AG10803 (cell line): ENCODE measurements at places on chromosomes 6 and 20.

GRCh38 chr20:59923514-59923913 is 9.9 kb downstream of the SYCP2 start:
- DNase-seq = no peak

DNA sequence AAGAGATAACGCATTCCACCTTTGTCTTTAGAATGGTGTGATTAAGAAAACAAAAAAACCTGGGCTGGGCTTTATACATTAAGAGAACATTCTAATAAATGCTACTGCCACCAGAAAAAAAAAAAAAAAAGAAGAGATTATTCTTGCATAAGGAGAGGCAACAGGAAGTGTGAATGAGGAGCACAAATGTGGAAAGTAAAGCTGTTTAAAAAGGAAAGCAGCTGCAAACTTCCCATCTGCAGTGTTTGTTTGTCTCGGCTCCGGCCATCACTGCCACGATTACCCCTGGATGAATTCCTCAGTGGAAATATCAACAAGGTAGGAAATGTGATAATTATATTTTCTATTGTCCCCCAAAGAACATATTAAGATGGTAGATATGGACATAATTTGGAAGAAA is 223.9 kb downstream of the PHF3 start:
- no peak for DNase-seq

GRCh38 chr20:40863355-40863919 is 165.2 kb upstream of the TOP1 start:
- no peak for DNase-seq

DNA sequence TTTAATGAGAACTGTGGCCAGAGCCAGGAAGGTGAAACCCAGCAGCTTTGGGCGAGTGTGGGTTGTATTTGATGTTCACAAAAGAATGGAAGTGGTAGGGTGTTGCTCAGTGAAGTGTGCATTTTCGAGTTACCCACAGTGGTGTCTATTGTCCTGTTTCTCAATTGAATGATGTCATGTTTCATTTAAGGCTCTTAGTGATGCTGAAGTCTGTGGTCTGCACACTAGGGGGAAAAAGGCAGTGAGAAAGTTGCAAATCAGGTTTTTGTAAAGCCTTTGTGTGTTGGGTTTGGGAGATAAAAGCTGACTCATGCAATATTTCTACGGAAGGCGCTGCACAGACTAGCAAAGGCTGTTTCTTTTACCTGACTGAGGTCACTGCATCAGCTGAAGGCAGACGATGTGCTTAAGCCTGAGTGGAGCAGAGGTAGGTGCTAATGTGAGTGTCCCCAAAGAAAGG is 121.1 kb downstream of the PLEKHG1 start:
- peak; percentile 16 for DNase-seq

DNA sequence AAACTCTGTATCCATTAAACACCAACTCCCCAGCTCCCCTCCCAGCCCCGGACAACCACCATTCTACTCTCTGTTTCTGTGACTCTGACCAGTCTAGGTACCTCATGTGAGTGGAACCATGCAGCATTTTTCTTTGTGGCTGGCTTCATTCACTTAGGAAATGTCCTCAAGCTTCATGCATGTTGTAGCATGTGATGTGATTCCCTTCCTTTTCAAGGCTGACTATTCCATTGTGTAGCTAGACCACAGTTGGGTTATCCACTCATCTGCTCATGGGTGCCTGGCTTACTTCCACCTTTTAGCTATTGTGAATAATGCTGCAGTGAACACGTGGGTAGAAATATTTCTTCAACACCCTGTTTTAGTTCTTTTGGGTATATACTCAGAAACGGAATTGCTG is 8.8 kb upstream of the BPHL start:
- no peak for DNase-seq

GRCh38 chr6:144581812-144582537 is 296.8 kb downstream of the UTRN start:
- DNase-seq = no peak

- peak; percentile 12 for DNase-seq
These were observed 98.8 kb downstream of the ASXL1 start for GRCh38 chr20:32456869-32457478.

GRCh38 chr6:39812496-39812852 is 20.3 kb downstream of the DAAM2 start:
- DNase-seq = no peak

GRCh38 chr6:138800377-138801150 is 4.7 kb downstream of the ECT2L start:
- no peak for DNase-seq

DNA sequence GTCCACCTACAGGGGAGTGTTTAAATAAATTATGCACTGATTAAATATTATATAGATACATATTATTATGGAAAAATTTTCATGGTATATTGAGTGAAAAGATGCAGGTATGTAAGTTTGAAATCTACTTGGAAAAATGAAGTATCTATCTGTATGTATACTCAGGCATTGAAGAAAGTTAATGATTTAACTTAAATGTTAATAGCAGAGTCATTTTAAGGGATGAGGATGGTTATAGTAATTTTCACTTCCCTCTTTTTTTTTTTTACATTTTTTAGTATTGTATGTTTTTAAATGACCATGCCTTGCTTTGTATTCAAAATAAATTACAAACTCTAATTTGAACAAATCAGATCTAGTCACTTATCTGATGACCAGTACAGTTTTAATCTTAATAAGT is 43.2 kb upstream of the NOTCH4 start:
- DNase-seq = no peak

DNA sequence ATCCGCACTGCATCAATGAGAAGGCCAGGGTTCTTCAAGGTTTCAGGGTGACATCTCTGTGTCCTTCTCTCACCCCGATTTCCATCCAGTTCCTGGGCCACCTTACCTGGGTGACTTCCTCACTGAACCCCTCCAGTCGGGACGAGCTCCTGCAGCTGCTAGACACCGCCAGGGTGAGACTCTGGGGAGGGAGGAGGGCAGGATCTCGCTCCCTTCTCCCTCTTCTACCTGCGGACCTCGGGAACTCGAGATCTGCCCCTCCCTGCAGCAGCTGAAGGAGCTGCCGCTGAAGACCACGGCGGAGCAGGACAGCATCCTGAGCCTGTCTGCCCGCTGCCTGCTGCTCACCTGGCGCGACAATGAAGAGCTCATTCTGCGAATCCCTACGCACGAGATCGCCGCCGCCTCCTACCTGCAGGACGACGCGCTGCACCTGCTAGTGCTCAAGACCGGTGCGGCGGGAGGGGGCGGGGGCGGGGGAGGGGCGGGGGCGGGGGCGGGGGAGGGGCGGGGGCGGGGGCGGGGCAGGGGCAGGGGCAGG is 7.5 kb downstream of the CCM2L start:
- DNase-seq = no peak

GRCh38 chr6:166904101-166904746 is 52.1 kb downstream of the RNASET2 start:
- no peak for DNase-seq

GRCh38 chr20:1775117-1775516 is 117.5 kb upstream of the SIRPG start:
- peak; percentile 53 for DNase-seq

DNA sequence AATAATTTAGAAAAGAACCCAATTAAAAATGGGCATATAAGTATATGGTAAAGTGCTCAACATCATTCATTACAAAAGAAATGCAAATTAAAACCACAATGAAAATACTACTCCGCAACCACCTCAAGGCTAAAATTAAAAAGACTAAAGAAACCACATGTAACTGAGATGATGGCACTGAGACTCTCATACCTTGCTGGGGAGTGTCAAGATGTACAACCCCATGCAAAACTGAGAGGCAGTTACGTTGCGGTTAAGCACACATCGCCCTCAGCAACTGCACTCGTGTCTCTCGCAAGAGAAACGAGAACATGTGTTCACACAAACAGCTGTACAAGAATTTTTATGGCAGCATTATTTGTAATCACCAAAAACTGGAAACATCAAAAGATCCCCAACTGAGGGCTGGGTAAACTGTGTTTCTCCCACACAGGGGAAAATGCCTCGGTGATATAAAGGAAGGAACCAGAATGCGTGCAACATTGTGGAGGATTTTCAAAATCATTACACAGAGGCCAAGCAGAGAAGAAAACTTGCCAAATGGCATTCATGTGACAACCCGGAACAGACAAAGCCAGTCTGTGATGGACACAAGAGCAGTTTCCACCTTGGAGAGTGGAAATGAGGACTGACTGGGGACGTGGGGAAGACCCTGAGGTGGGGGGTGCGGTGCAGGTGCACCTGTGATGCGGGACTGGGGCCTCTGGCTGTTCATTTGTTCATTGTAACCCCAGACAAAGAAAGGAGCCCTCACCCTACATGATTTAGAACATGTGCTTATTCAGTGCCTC is 144.9 kb downstream of the WDR27 start:
- peak; percentile 17 for DNase-seq

DNA sequence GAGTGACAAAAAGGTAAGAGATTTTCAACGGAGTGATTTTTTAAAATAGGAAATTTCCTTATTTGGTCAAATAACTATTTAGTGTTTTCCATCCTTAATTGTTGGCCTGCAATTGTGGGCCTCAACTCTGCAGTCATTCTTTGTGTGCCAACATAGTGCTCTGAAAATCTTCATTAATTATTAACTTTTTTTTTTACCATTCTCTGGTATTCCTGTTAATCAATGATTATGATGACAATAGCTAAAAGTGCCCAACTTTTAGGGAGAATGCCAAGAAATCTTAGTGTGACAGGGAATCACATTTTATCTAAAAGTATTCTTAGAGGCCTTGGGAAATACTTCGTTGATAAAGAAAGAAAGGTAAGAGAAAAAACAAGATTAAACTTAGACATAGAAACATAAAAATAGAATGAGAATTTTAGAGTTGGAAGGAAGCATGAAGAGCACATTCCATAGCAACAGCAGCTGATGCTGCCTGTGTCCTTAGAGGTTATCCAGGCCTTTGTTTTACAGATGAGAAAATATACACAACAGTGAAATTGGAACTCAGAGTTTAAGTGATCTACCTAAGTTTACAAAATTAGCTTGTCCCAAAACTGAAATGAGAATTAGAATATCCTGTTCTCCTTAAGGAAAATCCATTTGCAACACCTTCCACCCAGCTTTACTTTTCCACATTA is 1.2 kb downstream of the GPRC6A start:
- DNase-seq = no peak

DNA sequence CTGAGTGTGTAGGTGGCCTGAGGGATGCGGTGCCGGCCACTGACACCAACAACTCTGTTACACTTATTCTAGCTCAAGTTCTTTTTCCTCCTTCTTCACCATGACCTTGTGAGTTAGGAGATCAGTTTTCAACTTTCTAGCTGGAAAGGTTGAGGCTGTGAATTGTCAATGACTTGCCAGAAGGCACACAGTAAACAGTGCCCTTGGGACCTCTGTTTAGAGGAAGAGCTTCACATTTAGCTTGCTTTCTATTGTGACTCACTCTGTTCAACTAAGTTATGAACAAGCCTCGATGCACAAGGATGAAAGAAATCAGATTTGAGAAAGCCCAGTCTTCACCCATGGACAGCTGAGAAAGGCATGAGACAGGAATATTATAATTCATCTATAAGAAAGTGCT is 455.6 kb downstream of the MAFB start:
- no peak for DNase-seq

DNA sequence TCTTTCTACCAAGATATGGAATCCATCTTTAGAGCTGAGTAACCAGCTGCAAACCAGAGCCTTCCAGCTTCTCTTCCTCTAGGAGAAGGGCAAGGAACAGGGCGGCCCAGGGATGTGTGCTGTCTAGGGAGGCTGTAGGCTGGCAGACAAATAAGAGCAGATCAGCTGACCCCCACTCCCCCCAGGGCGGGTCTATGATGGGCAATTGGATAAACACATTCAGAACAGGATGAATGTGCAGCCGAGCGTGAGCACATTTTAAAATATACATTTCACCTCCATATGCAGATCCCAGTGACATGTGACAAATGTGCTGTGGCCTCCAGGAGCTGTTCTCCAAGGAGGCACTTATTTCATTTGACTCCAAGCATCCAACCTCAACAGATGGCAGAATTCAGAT is 580.1 kb downstream of the PTPRT start:
- no peak for DNase-seq

DNA sequence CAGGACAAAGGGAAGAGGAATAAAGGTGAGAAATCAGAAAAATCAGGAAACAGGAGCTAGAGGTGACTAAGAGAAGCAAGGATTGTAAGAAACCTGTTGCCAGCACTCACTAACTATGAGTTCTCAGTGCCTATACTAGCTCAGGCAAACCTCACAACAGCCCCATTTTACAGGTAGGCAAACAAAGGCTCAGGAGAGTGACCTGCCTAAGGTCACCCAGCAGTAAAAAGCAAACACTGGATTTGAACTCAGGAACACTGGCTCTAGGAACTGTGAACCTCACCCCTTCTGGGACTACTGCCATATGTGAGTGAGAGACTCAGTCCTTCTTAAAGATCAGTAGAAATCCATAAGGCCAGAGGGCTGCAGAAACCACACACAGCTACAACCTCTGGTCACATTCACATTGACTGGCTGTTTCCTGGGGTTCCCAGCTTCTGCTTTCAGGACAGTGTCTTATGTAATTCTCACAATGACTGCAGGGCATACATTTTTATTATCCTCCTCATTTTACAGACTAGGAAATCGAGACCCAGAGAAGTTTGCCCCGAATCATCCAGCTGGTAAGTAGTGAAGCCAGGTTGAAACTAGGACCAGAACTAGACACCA is 80.7 kb upstream of the MAFB start:
- no peak for DNase-seq

GRCh38 chr20:51639206-51639832 is 96.8 kb upstream of the NFATC2 start:
- peak; percentile 49 for DNase-seq

DNA sequence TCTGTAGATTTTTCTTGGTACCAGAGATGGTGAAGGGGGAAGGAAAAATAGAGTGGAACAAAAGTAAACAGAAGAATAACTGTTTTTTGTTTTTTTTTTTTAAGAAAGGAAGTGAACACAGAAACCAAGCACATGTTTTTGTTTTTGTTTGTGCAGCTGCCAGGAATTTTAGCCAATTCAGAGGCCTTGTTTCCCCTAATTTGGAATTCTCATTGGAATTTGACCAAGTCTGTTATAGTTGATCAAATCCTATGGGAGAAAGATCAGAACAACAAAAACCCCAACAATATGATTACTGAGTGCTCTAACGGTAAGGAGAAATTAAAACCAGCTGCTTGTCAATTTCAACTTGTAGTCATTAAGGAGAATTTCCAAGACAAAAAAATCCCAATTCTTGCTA is 18.2 kb upstream of the IL22RA2 start:
- peak; percentile 18 for DNase-seq
